ENCODE measurements at places on chromosomes 5 and 9.

GRCh38 chr5:73189871-73190376 lies 16.9 kb downstream of the TMEM174 start:
- peak; percentile 52 for DNase-seq

- peak; percentile 28 for DNase-seq
Measured at GRCh38 chr9:123225995-123226394, 42.4 kb downstream of the STRBP start.

DNA sequence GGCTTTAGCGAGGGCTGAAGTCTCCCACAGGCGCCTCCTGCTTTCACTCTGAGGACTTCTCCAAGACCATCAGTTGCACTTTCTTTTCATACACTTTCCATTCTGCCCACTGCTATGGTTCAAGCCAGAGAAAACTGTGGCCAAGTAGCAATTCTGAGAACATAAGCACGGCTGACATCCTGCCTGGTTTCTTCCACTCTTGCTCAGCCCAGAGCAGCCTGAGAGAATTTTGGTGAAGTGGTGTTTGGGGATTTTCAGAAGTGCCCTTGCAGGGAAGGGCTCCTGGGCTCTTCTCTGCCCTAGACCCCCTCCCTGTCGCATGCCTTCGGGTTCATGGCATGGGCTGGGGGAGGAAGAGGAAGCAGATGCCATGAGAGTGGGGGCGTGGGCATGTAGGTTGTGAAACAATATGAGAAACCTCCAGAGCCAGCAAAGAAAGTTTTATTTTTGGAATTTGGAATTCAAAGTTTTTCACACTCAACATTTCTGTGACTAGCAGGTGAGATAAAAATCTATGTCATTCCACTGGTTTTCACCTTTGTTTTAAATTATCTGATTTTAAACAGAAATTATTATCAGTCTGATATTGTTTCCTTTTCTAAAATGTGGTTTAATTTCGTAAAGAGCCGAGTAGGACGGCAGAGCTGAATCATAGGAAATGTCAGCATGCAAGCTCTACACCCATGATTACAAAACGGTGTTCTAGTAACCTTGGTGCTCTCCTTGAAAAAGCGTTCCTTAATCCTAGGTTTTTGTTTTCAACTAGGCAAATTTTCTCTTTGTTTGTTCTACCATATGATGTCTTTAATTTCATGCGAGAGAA lies 27.8 kb upstream of the TNFSF8 start:
- DNase-seq, result peak; percentile 34

GRCh38 chr5:71699233-71699632 lies 19.8 kb upstream of the CARTPT start:
- no peak for DNase-seq

DNA sequence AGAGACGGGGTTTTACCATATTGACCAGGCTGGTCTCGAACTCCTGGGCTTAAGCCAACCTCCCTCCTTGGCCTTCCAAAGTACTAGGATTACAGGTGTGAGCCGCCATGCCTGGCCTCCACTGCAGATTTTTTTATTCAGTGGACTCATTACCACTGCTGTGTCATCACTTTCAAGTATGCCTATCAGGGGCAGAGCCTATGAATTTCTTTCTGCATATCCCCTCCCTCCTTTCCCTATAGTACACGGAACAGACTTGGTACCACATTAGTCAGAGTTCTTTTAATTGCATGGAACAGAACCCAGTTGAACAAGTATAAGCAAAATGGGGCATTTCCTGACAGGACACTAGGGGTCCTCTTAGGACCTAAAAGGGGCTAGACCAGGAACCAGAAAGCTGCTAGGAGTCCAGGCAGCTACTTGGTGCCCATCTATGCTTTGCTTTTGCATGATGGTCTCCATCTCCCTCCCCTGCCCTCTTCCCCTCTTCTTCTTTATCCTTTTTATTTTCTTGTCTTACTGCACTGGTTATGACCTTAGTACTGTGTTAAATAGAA lies 5.8 kb downstream of the BSPRY start:
- DNase-seq, result peak; percentile 27

- no peak for DNase-seq
Measured at GRCh38 chr5:124001036-124001615, 489.1 kb downstream of the CSNK1G3 start.

- DNase-seq, result no peak
Measured at GRCh38 chr9:137411260-137411644, 11.7 kb downstream of the EXD3 start.

GRCh38 chr9:112233769-112234168 lies 58.7 kb upstream of the SUSD1 start:
- DNase-seq, result no peak
